NCI-H187 treated with DMSO at 0.1 percent for 48 hours (cell line): ENCODE measurements at places on chromosomes 5 and 9.

GRCh38 chr5:17180864-17181723 is 36.3 kb upstream of the BASP1 start:
- DNase-seq: no peak

GRCh38 chr5:61273279-61273975 is 58.6 kb upstream of the ZSWIM6 start:
- DNase-seq: no peak

- DNase-seq: no peak
These were observed 49.4 kb downstream of the FNIP1 start for GRCh38 chr5:131747180-131748105.

GRCh38 chr9:88922091-88922490 is 69.2 kb upstream of the S1PR3 start:
- DNase-seq: no peak

GRCh38 chr5:1931604-1932231 is 49.0 kb upstream of the IRX4 start:
- no peak for DNase-seq

- DNase-seq: no peak
These were observed 166.2 kb downstream of the ZNF462 start for GRCh38 chr9:107029146-107029545.

- no peak for DNase-seq
These were observed 34.9 kb upstream of the FOXI1 start for GRCh38 chr5:170070556-170071412.

DNA sequence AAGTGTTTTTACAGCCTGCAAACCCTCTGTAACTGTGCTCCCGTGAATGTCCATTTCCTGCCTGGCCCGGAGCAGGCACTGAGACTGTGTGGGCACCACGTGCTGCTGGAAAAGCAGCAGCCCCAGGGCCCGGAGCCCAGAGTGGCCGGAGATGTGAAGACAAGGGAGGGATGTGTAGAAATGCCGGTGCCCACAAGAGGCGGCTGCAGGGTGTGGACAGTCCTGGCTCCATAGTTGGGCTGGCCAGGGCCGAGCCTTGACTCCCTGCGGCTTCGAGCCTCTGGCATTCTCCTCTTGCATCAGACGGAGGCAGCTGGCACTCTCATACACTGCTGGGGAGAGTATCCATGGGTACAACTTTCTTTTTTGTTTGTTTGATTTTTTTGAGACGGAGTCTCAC is 13.2 kb upstream of the GFPT2 start:
- DNase-seq: no peak

- DNase-seq: no peak
These were observed 766.1 kb downstream of the IRX1 start for GRCh38 chr5:4361753-4362152.

- no peak for DNase-seq
These were observed 69.9 kb downstream of the EHMT1 start for GRCh38 chr9:137688725-137689124.

- no peak for DNase-seq
These were observed 5.6 kb upstream of the SPARC start for GRCh38 chr5:151692312-151692711.

GRCh38 chr5:160438316-160439204 is 16.9 kb downstream of the PTTG1 start:
- peak; percentile 65 for DNase-seq

- DNase-seq: no peak
These were observed 7.3 kb downstream of the EGFLAM start for GRCh38 chr5:38265546-38266179.

DNA sequence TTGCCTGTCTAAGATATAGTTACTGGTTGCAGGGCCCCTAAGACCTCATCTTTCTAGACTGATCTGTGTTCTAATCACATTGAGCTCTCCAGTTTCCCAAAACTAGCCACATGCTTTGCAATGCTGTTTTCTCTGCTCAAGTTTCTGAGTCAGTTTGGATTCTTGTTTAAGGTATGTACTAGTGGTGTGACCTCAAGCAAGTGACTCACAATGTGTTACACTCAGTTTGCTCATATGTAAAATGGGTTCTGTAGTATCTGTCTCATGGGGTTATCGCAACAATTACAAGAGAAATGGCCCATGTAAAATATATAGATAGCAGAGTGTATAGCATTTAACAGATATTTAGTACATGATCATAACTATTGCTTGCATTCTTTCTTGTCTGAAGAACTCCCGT is 153.1 kb upstream of the ELL2 start:
- DNase-seq: no peak

DNA sequence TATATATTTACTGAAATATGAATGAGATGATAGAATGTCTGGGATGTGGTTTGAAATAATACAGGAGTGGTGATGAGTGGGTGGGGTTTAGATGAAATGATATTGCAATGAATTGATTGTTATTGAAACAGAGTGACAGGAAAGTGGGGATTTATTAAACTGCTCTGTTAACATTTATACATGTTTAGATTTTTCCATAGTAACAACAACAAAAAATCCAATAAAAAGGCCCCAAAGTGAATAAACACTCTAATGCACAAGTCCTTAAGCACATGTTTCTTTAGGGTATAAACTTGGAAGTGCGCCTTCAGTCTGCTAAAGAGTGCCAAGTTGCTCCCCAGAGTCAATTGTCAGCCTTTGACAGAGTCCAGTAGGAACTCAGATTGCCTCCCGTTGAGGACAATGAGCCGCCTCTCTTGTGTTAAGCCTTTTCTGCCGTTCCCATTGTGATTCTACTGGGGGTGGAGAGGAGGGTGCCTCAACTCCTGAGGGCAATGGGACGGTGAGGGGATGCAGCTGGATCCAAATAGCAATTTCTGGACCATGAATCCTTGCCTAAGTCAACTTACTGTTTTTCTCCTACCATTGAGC is 112.3 kb downstream of the SLC28A3 start:
- DNase-seq: no peak

DNA sequence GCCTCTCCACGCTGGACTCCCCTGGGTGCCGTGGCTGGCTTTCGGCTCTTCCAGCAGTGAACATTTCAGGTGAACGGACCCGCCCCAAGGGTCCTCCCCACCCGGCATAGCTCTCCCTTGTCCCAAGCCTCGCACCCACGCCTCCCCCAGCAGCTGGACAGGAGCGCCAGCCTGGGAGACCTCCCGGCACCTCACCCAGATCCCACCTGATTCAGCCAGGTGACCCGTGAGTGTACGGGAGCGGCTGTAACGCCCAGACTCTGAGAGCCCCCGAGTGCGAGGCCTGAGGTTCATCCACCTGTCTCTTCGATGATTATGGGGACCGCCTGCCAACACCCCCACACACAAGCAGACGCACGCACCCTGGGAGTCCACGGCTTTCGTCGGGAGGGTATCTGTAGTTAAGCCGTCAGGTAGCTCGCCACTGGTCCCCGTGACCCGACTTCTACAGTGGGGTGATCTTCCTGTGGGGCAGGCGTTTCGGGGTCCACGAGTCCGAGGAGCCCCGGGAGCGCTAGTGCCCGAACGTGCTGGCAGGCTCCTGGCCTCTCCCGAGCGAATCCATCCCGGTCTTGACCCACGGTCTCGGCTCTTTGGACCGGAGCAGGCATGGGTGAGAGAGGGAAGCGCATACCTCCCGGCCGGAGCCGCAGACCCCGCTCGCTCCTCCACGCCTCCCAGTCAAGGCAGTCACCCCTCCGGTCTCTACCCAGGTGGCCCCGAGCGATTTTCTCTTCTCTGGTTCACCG is 14.9 kb downstream of the TRIM7 start:
- no peak for DNase-seq

- no peak for DNase-seq
These were observed 285.7 kb downstream of the DNAH5 start for GRCh38 chr5:13658761-13659160.

DNA sequence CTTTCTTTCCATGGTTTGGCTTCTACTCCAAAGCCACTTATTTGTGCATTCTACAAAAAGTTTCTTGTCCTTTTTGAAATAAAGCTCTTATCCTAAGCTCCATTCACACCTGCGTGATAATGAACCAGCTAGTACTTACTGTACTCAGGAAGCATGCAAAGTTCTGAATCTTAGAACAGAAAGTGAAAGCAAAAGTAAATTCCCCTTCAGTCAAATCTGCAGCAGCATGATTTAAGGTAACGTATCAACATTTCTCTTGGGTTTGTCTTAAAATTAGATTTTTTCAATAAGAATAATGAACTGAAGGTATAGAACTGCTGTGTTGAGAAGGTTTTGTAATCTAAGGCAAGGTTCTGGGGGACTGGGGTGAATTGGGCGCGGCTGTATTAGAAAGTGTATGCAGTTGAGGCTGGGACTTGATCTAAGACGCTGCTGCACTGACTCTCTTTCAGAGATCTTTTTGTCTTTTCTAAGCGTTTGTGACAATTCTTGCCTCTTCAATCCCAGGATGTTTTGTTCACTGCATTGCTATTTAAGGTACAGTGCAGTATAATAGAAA is at the start of gene ERAP2:
Gene ERAP2, plus strand, starts transcription at position 209 of the 559 bp plus-strand sequence. CDS start 3,186 bp downstream, outside the sequence.
- no peak for DNase-seq

GRCh38 chr5:124580512-124580911 is 165.9 kb downstream of the ZNF608 start:
- DNase-seq: no peak

DNA sequence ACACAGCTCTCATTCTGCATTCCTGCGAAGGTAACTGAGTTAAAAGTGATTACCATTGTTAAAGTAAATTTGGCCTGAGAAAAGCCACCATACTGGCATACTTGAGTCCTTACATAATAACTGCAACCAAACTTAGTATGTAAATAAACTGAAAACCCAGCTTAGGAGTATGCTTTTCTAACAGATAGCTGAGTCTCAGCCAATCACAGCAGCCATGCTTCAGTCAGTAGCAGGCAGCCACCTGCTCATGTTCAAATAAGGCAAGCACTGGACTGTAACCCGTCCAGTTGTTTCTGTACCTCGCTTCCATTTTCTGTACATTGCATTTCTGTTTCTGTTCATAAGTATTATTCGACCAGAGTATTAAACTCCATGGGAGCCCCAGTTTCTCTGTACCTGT is 58.6 kb downstream of the GCNT4 start:
- no peak for DNase-seq

- DNase-seq: peak; percentile 80
These were observed 114.9 kb downstream of the TRIO start for GRCh38 chr5:14257995-14258403.

- DNase-seq: no peak
These were observed 18.7 kb upstream of the TGFBR1 start for GRCh38 chr9:99085949-99086948.

GRCh38 chr5:76625087-76625815 is 2.0 kb upstream of the F2RL2 start:
- no peak for DNase-seq

DNA sequence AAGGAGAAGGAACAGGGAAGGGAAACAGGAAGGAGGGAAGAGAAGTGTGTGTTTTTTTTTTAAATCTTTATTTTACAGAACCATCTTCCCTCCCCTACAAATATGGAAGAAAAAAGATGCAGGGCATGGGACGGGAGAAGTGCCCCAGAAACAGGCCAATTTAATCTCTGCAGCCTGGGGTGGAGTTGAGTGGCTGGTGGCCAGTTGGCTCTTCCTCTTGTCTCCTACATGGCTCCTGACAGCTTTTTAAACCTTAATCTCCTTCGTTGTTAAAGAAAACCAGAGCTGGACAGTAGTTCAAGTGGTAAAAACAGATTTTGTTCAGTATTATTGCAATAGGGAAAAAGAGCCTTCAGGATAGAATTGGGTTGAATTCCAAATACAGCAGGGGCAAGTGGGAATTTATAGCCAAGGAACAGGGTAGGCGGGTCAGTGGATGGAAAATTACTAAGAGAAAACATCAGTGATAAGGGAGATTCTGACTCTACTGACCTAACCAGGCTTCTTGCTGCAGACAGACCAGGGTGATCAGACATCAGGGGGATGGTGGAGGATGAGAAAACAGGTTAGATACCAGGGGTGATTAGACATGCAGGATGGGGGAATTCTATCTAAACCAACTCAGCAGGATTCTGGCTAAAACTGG is 125.1 kb upstream of the CLINT1 start:
- no peak for DNase-seq

DNA sequence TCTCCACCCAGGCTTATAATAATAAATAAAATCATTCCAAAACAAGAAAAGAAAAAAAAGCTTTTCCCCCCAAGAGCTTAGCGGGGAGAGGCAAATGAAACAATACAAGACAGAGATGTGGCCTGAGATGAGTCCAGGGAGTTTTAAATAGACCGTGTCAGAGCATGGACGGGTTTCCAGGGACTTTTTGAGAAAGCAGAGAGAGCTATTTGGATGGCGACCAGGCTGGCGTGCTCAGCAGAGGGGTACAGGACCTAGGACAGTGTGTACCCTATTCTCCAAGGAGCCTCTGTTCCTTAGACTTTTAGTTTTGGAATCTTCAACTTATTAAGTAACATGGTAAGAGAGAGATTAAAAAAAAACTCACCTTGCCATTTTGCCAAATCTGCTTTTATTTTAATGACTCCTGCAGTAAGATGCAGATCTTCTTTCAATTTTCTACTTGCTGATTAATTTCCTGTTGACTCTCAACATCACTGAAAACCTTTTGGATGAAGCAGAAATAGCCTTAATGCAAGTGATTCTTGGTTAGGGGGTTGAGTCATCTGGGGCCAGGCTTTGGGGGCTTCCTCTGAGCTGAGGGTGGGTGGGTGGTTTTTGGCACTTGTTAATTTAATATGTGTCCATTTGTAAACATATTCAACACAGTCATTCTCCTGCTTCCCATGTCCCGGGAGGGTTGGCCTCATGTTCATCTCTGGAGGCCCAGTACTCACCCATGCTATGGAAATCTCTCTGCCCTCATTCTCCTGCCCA is 49.6 kb upstream of the OSMR start:
- no peak for DNase-seq

GRCh38 chr5:10140195-10140973 is 109.3 kb downstream of the ATPSCKMT start:
- DNase-seq: no peak

DNA sequence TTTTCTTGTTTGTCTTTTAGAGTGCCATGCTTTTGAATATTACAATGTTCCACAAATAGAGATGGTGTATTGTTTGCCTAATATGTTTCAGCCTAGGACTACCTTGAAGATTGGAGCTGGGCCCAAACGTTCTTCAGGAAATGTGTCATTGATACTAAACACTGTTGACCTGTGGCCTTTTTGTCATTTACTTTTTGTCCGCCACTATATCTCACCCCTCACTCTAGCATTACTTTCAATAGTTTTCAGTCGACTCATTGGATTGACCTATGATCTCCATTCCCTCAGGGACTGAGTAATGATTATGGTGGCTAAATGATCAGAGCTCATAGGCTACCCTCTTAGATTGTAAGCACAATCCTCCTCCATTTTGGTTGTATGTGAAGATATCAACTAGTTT is 115.8 kb downstream of the NUDT12 start:
- no peak for DNase-seq
